CD4-positive, alpha-beta T cell treated with Interferon gamma for 1 hour (primary cell): ENCODE measurements at places on chromosomes 7 and 10.

GRCh38 chr10:3792710-3793219 is 7.8 kb upstream of the KLF6 start:
- no peak for DNase-seq

GRCh38 chr10:82981137-82981723 is 1106.2 kb downstream of the NRG3 start:
- no peak for DNase-seq

- no peak for DNase-seq
Measured at GRCh38 chr10:44386546-44387052, 1.7 kb upstream of the CXCL12 start.

- no peak for DNase-seq
Measured at GRCh38 chr7:50682079-50682478, 100.6 kb downstream of the GRB10 start.

DNA sequence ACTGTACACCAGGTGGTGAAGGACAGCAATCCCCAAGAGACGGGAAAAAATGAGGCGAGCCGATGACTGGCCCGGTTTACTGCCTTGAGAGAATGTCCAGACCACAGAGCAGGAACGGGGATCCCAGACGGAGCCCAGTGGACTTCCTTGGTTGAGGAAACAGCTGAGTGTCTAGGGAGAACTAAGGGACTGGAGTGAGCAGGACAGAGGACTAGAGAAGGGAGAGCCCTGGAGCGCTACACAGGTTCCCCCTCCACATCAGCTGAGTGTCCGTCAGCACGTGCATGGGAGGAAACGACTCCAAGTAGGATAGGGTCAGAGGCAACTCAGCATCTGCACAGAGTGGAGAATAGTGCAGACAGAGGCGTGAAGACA is 7.1 kb upstream of the WDR86 start:
- DNase-seq, result no peak

- no peak for DNase-seq
Measured at GRCh38 chr10:102312683-102313082, 67.4 kb downstream of the GBF1 start.

DNA sequence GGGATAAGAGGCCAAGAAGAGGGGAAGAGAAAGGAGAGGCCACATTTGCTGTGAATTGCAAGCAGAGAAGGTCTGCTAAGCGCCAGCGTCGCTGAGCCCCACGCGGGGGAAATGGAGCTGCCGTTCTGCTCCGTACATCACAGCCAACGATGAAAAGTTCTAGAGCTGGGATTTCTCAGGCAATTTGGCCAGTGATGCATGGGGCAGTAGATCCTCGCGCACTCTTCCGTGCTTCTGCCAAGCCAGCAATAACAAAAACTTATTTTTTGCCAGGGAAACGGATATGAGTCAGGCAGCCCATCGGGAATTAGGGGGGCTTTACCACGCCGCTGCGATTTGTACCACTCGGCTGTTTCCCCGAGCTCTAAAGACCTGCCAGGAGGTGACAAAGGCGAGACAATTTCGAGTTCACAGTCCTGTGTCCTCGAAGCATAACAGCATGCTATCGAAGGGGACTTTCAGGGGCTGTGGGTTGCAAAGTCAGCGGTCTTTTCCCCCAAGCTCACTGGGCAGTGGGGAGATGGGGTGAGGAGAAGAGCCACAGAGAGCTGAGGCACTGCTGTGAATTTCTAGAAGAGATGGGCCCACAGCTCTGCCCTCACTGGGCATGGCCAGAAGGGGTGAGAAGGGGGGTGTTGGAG is 30.0 kb upstream of the SLF2 start:
- no peak for DNase-seq

DNA sequence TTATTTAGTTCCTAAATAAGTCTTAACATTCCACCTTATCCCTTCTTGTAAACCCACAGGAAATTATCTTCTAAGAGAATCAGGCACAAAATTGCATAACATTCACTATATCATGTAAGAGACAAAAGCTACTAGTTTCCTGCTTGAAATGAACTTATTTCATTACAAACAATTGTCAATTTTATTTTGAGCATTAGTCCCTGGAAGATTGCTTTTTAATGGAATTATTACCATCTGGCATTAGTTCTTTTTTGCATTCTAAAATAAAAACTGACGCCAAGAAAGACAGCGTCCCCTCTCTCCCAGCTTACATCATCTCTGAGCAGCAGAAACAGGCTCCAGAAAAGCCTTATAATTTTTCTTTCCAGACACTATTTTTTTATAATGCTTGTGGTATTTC is 121.8 kb downstream of the NOC3L start:
- DNase-seq, result no peak

DNA sequence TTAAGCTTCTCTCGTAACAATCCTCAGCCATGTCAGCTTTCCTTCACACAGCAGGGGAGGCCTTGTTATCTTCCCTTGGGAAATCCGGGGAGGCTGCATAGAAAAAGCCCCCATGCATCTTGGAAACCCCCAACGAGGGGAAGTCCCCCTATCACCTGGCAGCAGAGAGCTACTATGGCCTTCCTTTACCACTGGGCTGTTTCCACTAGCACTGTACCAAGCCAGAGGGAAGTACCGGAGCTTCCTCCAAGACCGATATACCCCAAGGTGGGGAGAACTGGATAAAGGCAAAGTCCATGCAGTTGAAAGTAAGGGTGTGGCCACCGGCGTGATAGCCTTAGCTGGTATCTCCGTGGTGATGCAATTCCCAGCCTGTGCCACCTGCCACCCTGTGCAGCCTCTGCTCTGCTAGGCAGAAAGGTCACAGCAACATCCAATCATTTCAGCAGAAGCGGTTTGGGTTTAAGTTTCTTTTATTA is 4.4 kb upstream of the CLIP2 start:
- DNase-seq, result no peak

GRCh38 chr10:119655566-119656001 is 4.4 kb downstream of the BAG3 start:
- DNase-seq, result peak; percentile 17

DNA sequence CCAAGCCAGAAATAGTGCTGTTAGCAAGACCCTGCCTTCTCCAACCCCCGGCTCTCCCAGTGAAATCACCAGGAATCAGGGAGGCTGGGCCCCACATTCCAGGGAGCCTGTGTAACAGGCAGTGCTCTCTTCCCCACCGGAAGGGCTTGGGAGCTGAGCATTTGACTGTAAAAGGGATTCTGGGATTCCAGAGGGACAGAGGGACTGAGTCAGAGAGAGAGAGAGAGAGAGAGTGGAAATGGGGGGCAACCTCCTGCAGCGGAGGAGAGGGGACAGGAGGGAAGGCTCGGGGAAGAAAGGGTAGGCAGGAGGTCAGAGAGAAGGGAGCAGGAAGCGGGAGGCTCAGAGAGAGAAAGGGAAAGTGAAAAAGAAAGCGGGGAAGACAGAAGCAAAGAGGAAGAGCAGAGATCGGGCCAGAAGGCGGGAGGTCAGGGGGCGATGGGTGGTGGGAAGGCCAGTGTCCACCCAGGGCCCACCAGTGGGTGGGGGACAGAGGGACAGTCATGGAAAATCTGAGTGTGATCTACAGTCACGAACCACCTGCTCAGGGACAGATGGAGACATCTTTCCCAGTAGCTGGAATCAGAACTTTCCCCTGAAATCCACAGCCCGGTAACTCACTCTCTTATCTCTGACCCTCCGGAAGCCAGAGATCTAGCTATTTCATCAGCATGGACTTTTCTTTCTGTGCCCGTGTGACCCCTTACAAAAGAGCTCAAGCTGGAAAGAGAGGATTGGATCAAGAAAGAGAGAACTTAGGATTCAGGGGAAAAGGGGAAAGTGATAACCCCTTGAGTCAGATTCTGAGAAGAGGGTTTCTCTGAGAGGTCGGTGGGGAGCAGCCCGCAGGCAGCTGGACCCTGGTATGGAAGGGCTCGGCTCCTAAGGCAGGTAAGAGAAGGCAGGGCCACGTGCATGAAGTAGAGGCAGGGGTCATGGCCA is 4.6 kb upstream of the SERPINE1 start:
- no peak for DNase-seq

DNA sequence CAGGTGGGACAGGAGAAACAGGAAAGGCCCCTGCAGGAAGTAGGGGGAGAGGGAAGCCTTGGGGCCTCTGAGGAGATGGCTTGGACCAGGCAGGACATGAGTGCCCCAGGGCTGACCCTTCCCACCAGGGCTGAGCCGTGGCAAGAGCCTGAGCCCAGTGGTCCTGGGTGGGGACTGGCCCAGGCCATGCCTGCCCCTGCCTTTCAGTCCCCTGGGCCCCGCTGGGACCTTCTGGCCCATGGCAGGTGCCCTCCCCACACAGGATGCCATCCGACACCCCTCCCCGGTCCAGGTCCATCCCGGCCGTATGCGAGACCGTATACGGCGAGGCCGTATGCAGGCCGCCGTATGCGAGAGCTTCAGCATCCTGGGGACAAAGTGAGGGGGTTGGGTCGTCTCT is 2.0 kb downstream of the GRIFIN start:
- DNase-seq, result no peak

- no peak for DNase-seq
Measured at GRCh38 chr7:10300577-10300976, 673.1 kb upstream of the PHF14 start.

DNA sequence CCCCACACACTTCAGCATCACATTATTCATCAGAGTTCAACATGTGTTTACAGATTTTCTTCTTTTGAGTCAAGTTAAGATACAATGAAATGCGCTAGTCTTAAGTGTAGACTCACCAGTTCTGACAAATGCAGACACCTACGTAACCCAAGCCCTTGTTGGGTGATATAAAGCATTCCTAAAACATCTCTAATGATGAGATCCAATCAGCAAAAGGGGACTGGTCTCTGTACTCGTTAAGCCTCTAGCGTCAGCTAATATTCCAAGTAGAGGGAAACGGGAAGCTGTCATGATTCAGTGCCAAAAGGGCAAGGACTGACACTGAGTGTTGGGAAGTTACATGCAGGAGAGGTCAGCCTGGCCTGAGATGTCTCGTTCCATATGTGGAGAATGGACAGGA is 38.7 kb upstream of the TRIL start:
- no peak for DNase-seq

- DNase-seq, result no peak
Measured at GRCh38 chr7:48091506-48092433, 2.7 kb downstream of the UPP1 start.

- DNase-seq, result no peak
Measured at GRCh38 chr10:42111661-42112330, 526.6 kb downstream of the ZNF33B start.

DNA sequence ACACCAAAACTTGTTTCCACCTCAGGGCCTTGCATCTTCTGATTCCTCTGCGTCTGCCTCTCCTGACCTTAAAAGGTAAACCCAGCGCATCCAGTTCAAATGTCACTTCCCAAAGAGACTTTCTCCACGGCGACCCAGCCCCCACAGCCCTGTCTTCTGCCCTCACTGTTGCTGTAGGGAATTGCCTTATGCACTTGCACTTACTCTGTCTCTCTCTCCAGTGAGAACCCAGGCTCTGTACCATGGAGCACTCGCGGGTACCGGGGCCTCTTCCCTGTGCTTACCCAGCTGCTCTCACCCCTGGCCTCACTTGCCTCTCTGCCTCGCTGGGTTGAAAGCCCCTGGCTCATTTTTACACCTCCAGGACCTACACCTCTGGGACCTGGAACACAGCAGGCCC is 48.4 kb downstream of the AOC1 start:
- DNase-seq, result no peak

DNA sequence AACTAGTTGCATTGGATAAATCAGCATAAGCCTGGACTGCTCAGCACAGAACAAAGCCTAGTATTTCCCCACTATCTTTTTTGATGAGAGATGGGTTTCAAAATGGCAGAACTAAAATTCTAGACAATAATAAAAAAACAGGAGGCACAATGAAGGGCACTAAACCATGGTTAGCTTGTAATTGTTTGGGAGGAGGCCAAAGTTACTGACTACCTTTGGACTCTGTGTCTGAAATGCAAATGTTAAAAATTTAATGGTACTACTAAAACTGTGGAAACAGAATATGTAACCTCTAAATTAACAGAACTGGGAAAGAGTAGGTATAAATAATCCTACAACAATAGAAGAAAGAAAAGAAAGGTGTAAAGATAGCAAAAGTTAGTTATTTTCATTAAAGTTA is 13.0 kb downstream of the ADAM12 start:
- no peak for DNase-seq

GRCh38 chr7:115350764-115351163 is 428.9 kb downstream of the MDFIC start:
- no peak for DNase-seq

GRCh38 chr10:67664942-67665341 is 31.1 kb downstream of the CTNNA3 start:
- no peak for DNase-seq

GRCh38 chr7:151917791-151918509 is 38.3 kb upstream of the GALNTL5 start:
- no peak for DNase-seq

DNA sequence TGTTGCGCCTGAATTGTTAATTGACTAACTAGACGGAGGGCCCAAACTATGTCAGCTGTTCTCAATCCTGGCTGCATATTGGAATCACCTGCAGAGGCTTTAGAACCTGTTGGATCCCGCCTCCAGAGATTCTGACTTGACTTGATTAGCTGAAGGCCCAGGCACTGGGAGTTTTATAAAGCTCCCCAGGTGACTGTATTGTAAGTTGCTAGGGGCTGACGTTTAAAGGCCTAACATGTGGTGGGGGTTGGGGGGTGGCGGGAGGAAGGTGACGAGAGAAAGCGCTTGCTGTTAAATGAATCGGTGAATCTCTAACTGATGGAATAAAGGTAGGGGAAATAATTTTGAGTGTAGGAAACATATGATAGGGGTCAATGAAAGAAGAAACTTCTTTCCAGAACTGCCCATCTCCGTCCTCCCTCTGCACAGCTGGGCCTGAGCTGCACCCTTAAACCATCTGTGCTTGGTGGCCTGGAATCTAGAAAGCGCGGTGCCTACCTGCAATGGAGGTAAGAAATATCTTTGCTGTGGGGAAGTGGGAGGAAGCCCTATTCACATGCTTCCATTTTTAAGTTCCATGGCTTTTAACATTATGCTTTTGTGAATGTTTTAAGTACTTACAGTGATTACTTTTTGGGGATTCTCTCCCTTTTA is 225.0 kb upstream of the FAM3C start:
- DNase-seq, result no peak

DNA sequence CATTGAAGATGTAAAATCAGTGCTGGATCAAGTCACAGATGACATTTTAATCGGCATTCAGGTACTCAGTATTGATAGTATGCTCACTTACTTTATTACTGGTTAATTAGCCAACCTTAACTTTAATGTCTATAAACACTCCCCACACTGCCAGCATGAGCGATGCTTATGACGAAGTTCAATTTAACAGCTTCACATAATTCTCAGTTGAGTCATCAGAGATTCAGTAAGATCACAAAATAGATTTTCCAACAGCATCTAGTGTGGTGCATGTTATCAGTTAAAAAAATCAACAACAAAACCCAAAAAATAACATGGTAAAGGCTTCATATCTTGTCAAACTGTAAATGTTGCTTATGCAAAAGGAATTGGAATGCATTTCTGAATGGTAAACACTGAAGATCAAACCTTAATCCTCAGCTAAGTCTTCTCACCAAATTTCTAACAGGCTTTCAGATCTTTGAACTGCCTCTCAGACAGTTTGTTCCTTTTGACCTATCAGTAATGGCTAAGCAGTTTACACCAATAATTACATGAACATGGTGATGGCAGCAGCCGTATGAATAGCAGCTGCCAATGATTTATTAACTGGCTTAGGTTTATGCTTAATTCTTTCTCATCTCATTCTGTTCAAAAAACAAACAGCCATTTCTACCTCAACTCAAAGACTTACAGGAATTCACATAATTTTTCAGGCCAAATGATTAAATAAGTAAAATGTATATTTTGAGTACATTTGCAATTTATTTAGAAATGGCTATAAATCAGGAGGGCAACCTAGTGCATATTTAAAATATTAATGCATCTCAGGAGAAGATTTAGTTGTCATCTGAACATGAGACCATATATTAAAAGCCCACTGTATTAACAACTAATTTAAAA is 98.5 kb downstream of the CABCOCO1 start:
- no peak for DNase-seq
